ENCODE measurements at places on chromosomes 13 and 19. TPM values are rescaled to one million over a fixed set of nuclear protein-coding genes. Genes with fewer than 3 reads are reported as not detected.

- H3K4me1 ChIP-seq = peaks cover 5% of the 10 kb centered on the region
- no peaks in the 10 kb centered on the region for H3K27me3 ChIP-seq
- no peak overlapping the region for H3K27ac ChIP-seq
- no peaks in the 10 kb centered on the region for H3K36me3 ChIP-seq
- no peak for DNase-seq
- no peak overlapping the region for H3K4me3 ChIP-seq
Measured at GRCh38 chr13:95698047-95698749, 21.3 kb downstream of the DNAJC3 start.

DNA sequence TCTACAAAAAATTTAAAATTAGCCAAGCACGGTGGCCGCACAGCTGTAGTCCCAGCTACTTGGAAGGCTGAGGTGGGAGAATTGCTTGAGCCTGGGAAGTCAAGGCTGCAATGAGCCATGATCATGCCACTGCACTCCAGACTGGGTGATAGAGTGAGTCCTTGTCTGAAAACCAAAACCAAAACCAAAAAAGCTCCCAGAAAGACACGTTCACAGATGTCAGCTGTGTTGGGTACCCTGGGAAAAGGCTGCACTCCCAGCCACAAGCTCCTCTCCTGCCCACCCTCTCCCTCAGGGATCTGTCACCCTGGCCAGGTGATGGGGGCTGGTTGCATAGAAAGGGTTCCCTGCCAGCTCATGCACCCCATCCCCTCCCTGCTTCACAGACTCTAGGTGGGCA, 53.3 kb downstream of the RNF6 start:
- no peaks in the 10 kb centered on the region for H3K36me3 ChIP-seq
- H3K27me3 ChIP-seq = no peaks in the 10 kb centered on the region
- no peak overlapping the region for H3K27ac ChIP-seq

- H3K36me3 ChIP-seq = no peaks in the 10 kb centered on the region
- no peaks in the 10 kb centered on the region for H3K4me1 ChIP-seq
- H3K27ac ChIP-seq = no peak overlapping the region
- H3K27me3 ChIP-seq = no peaks in the 10 kb centered on the region
Measured at GRCh38 chr13:26618726-26619125, 61.2 kb downstream of the WASF3 start.

GRCh38 chr13:62678039-62678438, 1262.4 kb upstream of the PCDH20 start:
- DNase-seq = no peak
- H3K27me3 ChIP-seq = no peaks in the 10 kb centered on the region
- no peaks in the 10 kb centered on the region for H3K36me3 ChIP-seq
- H3K27ac ChIP-seq = no peak overlapping the region

The RNF113B gene
- not detected for total RNA-seq

The COL4A1 gene
- total RNA-seq = 0.08 TPM

GRCh38 chr19:16330806-16331690, 6.4 kb downstream of the KLF2 start:
- H3K27me3 ChIP-seq = no peaks in the 10 kb centered on the region
- peak overlapping the region; percentile 98 for H3K4me3 ChIP-seq
- peaks cover 40% of the 10 kb centered on the region for H3K36me3 ChIP-seq
- H3K4me1 ChIP-seq = peaks cover 53% of the 10 kb centered on the region
- H3K27ac ChIP-seq = peak overlapping the region; percentile 77

- no peaks in the 10 kb centered on the region for H3K36me3 ChIP-seq
- H3K27ac ChIP-seq = no peak within 1 kb of the TSS
- H3K4me3 ChIP-seq = peak within 1 kb of the TSS; percentile 29
- H3K27me3 ChIP-seq = peaks cover 57% of the 10 kb centered on the region
- DNase-seq = no peak
Measured at GRCh38 chr19:55370305-55370988, at the start of gene IL11. Gene IL11, minus strand, starts transcription at chr19:55370463. Its CDS starts 153 bp downstream, at chr19:55370310.

The CATSPERD gene
- total RNA-seq = not detected

- H3K36me3 ChIP-seq = no peaks in the 10 kb centered on the region
- H3K27me3 ChIP-seq = no peaks in the 10 kb centered on the region
- no peak overlapping the region for H3K27ac ChIP-seq
- no peaks in the 10 kb centered on the region for H3K4me1 ChIP-seq
Measured at GRCh38 chr13:32179708-32180107, 135.5 kb downstream of the ZAR1L start.

The PCSK4 gene
- total RNA-seq = 5.2 TPM

- no peak overlapping the region for H3K27ac ChIP-seq
- no peaks in the 10 kb centered on the region for H3K36me3 ChIP-seq
- H3K4me3 ChIP-seq = no peak overlapping the region
- H3K27me3 ChIP-seq = no peaks in the 10 kb centered on the region
- no peaks in the 10 kb centered on the region for H3K4me1 ChIP-seq
Measured at GRCh38 chr13:94249512-94249911, 230.0 kb downstream of the DCT start.

- H3K27me3 ChIP-seq = no peaks in the 10 kb centered on the region
- no peak overlapping the region for H3K4me3 ChIP-seq
- H3K36me3 ChIP-seq = peaks cover 19% of the 10 kb centered on the region
- DNase-seq = no peak
- peaks cover 7% of the 10 kb centered on the region for H3K4me1 ChIP-seq
Measured at GRCh38 chr19:5121266-5122120, 152.6 kb downstream of the KDM4B start.

The SHKBP1 gene
- total RNA-seq = 82.5 TPM

GRCh38 chr13:44402899-44403445, 29.3 kb downstream of the SERP2 start:
- no peaks in the 10 kb centered on the region for H3K4me1 ChIP-seq
- no peaks in the 10 kb centered on the region for H3K27me3 ChIP-seq
- no peak overlapping the region for H3K4me3 ChIP-seq
- no peak overlapping the region for H3K27ac ChIP-seq

The NMRK2 gene
- not detected for total RNA-seq
